ENCODE measurements at places on chromosomes 2 and 18. TPM values are rescaled to one million over a fixed set of nuclear protein-coding genes. Genes with fewer than 3 reads are reported as not detected.

GRCh38 chr2:97664636-97664970, 759 bp upstream of the ACTR1B start:
- DNase-seq, result no peak

DNA sequence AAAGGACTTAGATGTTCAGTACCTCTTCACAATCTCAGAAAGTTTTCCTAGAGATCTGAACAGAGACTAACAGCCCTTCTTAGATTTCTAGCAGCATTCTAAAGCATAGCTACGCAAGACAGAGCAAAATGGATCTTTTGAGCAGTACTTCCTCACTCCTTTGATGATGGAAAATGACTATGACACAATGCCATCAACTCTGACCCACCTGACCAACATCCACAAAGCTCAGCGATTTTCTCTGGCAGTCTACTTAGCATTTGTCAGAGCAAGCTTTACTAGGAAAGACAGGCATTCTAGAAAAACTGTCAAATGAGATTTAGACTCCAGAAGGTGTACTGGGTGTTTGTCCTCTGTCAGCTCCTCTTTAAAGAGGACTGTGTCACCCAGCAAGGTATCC, 180.9 kb upstream of the ACVR2A start:
- DNase-seq, result no peak

GRCh38 chr2:128359841-128360240, 41.2 kb upstream of the HS6ST1 start:
- DNase-seq, result no peak

GRCh38 chr2:141015341-141016047, 1115.3 kb downstream of the LRP1B start:
- DNase-seq, result no peak

The YES1 gene
- 6.9 TPM for total RNA-seq

The SCRN3 gene
- total RNA-seq, result 8.5 TPM

The SNORC gene
- total RNA-seq, result 1.0 TPM

The EPB41L3 gene
- 1.9 TPM for total RNA-seq

All from T-helper 17 cell (primary cell).